ENCODE measurements at places on chromosomes 6 and 20.

DNA sequence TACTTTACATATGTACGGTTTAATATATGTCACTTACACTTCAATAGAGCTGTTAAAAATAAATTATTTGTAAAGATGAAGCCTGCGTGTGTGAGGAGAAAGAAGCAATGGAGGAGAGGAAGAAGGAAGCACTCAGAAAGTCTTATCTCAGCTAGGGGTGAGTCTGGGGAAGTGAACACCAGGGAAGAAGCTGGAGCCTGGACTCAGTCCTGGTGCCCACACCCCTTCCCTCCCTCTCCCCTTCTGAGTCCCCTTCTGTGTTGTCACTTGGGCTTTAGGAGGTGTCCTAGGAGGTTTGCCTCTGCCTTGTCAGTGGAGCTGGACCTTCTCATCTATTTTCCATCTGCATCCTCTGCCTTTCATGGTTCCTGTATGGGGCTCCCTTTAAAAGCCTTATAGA is 1.9 kb downstream of the SIRPB2 start:
- DNase-seq = no peak

DNA sequence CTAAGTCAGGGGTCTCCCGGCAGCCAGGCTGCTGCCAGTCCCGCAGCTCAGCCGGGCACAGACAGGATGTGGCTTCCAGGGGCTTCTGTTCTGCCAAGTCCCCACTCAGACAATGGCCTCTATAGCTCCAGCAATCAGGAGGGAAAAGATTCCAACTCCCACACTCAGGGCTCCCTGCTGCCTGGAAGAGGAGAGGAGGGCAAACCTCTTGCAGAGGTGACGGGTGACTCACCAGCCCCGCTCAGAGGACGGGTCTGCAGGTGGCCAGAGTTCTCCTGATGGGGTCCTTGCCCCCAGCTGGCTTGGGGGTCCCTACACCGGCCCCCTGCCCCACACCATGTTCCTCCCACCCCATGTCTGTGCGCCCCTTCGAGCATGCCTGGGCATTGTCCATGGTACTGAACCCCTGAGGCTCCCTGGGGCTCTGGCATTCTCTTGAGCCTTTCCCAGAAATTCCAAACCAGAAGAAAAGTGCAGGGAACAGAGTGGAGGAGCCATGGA is 32.6 kb downstream of the NTSR1 start:
- no peak for DNase-seq

- DNase-seq = peak; percentile 16
Observed at GRCh38 chr6:133551847-133552341, 310.7 kb downstream of the EYA4 start.

- DNase-seq = no peak
Observed at GRCh38 chr6:13767121-13767808, 47.1 kb downstream of the MCUR1 start.

DNA sequence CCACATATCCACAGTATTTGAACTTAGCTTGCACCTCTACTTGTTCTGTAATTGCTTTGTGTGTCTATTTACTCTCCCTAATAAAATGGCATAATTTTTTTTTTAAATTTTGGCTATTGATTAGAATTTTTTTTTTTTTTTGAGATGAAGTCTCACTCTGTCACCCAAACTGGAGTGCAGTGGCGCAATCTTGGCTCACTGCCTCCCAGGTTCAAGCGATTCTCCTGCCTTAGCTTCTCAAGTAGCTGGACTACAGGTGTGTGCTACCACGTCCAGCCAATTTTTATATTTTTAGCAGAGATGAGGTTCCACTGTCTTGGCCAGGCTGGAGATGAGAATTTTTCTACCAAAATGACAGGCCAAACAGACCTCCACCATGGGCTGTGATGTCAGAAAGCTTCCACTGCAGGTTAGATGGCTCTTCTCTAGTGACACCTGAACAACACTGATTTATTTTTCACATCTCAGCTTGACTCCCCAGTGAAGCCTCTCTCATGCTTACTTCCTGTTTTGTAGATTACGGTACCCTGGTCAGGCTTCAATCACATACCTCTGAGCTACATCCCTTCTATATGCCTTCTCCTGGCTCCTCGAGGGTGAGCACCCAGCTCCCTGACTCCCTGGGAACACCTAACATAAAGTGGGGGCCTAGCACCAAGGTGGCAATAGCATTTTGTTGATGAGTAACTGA is 112.8 kb downstream of the ARHGAP18 start:
- DNase-seq = no peak

DNA sequence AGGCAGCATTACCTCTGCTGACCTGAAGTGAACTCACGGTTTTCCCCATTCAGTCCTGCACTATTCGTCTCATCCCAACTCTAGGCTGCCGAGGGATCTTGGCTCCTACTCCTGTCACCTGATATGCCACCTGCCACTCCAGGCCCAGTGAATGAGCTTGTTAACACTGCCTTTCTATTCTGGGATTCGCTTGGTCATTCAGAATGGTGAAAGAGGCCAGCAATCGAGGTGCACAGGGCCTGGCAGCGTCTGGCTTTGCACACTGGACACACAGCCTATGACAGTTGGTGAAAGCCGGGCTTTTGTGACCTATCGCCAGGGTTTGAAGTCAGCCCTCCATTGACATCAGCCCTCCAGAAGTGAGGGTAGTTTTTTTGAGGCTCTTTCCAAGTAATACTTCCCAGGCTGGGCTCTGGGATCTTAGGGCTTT is 59.3 kb upstream of the MYL9 start:
- DNase-seq = no peak

DNA sequence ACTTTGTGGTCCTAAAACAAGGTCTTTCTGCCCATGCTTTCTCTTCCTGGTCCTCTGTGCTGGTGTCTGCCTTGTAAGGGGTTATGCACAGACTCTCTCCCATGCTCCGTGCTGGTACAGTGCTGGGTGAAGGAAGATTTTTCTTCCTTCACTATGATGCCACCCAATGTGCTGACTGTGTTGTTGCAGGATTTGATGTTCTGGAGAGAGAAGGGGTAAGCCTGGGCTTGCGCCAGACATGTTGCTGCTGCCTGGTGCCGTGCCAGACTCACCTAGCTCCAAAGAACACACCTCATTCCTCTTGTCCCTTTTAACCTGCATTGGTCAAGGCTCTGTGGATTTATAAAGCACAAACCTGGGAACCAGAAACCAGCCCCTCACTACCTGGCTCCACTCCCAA is 28.4 kb upstream of the ARMH2 start:
- no peak for DNase-seq
